Activated naive CD4-positive, alpha-beta T cell treated with anti-CD3 and anti-CD28 coated beads, Interleukin-2, amount 10 ng/mL, durations not matched to agents 5 hours and 36 hours (primary cell): ENCODE measurements at places on chromosomes 5 and 9. TPM values are rescaled to one million over a fixed set of nuclear protein-coding genes. Genes with fewer than 3 reads are reported as not detected.

Gene PPP3R2
- total RNA-seq: not detected

Gene CACFD1
- 1.9 TPM for total RNA-seq

Gene LRRC14B
- total RNA-seq: not detected

Gene HACD4
- 13.0 TPM for total RNA-seq

Gene PPP2CA
- 123 TPM for total RNA-seq

Gene PCDHB12
- total RNA-seq: not detected

Gene HINT2
- total RNA-seq: 59.6 TPM

Gene CDH10
- not detected for total RNA-seq

Gene PCDHGA8
- total RNA-seq: 0.05 TPM

Gene QSOX2
- 11.3 TPM for total RNA-seq

Gene SH3GL2
- not detected for total RNA-seq

Gene ADCY2
- total RNA-seq: not detected

Gene TMEM171
- total RNA-seq: not detected

Gene FNBP1
- total RNA-seq: 199 TPM
